ENCODE measurements at places on chromosomes 1 and 21. TPM values are rescaled to one million over a fixed set of nuclear protein-coding genes. Genes with fewer than 3 reads are reported as not detected.

The RIMKLA gene
- polyA plus RNA-seq = 0.67 TPM

The HES4 gene
- 38.1 TPM for polyA plus RNA-seq

The TSPEAR gene
- 0.08 TPM for polyA plus RNA-seq

DNA sequence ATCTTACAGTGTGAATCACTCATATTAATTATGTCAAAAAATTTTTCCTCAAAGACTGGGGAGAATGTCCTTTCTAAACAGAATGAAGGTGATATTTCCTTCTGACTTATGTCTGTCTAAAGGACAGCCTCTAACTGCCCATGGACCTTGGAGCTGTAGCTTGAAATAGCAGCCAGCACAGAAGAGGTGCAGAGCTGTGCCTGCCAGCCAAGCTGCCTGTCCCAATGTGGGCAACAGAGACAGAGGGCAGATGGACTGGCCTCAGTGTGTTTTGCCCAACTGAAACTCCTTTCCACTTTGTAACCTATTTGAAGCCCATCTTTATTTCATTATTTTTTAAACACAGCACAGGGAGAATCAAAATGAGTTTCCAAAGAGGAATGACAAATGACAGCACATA is 97.6 kb upstream of the DYNLT5 start:
- DNase-seq = no peak

DNA sequence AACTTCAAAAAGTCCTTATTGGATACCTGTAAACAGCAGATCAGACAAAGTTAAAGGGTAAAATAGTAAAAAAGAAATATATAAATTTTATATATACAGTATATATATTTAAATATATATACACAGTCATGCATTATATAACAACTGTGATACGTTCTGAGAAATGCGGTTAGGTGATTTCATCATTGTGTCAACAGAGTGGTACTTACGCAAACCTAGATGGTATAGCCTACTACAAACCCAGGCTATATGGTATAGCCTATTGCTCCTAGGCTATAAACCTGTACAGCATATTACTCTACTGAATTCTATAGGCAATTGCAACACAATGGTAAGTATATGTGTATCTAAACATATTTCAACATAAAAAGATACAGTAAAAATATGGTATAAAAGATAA is 222.7 kb downstream of the NUF2 start:
- DNase-seq = no peak

DNA sequence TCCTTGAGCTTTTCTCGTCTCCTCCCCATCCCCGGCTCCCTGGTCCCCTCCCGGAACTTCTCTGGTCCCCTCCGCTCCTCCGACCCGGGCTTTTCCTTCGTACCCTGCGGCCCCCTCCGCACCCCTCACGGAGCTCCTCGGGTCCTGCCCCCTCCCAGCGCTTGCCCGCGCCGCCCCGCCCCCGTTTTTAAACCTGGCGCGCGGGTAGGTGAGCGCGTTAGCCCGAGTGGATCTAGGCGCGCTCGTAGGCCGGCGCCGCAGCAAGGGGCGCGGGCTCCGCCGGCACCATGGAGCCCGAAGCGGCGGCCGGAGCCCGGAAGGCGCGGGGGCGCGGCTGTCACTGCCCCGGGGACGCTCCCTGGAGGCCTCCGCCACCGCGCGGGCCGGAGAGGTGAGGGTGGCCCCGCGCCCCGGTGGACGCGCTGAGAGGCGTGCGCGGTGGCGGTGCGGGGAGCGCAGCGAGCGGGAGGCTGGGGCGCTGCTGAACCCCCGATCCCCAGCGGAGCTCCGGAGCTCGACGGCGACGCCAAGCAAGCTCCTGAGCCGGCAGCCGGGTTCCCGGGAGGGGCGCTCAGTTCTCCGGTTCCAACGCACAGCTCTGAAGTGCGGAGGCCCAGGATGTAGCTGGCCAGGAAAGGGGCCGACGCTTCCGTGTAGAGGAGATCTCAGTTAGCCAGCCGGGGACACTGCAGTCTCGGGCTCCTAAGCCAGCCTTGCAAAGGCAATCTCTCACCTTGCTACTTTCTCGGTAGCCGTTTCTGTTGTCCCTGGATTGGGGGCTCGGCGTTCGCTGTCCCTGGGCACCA is at the start of gene RIPPLY3:
RIPPLY3 (plus strand) TSS at position 217 of the 806 bp plus-strand sequence; CDS start at position 288, 71 bp downstream.
- DNase-seq = no peak

DNA sequence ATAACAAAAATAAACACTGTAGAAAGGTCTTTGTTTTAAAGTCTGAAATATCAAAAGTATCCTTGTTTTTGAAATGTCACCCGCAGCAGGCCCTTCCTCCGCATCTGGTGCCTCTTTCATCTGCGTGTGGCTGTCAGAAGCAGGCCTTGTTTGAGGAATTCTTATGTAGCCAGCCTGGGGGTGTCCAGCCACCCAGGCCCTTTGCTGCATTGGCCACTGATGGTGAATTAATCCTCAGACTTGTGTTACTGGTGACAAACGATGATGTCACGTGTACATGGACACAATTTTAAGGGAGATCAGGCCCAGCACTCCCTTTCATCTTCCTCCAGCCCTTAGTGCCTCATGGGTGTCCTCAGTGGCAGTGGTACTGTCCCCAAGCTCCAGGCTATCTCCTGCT is 208.0 kb upstream of the GALNT2 start:
- DNase-seq = no peak

GRCh38 chr21:29443411-29444010 is 144.8 kb downstream of the BACH1 start:
- DNase-seq = no peak

- no peak for DNase-seq
These were observed 24.4 kb downstream of the RCAN1 start for GRCh38 chr21:34590520-34590919.

DNA sequence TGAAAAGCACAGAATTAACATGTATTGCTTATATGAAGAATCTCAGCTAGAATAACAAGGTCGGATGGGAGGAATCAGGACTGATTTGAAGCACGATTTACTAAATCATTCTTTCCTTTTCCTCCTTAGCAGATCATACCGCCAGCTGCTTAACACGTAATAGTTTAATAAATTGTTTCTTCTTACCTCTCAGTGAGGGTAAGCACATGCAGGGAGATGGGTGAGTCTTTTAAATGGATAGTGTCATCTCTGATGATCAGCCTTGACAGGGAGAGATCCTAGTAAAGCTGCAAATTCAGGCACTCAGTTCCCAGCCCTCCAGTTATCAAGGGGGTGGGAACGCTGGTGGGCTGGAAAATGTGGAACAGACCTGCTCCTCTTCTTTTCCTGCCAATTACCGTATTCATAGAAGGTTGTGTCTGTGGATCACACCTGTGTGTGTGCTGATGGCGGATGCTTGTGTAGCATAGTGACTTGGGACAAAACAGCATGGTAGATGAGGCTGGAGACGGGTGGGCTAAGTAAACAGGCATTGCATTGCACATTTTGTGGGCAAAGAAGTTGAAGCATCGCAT is 30.7 kb downstream of the NTPCR start:
- no peak for DNase-seq

DNA sequence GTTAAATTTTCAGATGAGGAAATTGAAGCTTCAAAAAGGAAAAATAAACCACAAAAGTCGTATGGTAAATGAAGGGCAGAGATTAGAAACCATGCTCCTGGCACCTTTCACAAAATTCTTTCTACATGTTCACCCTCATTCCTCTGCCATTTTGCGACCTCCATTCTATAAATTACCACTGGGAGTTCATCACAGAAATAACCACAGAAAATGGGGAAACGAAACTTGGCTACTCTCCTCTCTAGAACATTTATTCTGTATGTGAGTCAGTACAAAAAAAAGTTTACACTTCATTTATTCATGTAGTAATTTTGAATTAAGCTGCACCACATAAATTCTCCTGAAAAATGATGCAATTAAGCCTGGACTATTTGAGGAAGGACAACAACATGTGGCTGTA is 320.9 kb upstream of the C1orf87 start:
- no peak for DNase-seq

GRCh38 chr1:160830321-160831153 is 32.1 kb downstream of the CD244 start:
- peak; percentile 14 for DNase-seq

The GBP6 gene
- polyA plus RNA-seq = not detected

The BEST4 gene
- polyA plus RNA-seq = 0.72 TPM

- no peak for DNase-seq
These were observed 9.8 kb downstream of the RGS8 start for GRCh38 chr1:182674346-182675246.

GRCh38 chr1:10662090-10662688 is 134.3 kb downstream of the CASZ1 start:
- no peak for DNase-seq

GRCh38 chr1:152110860-152111514 is 4.3 kb downstream of the TCHH start:
- DNase-seq = no peak

The SLC44A3 gene
- polyA plus RNA-seq = 75.9 TPM

- DNase-seq = peak; percentile 78
These were observed 1.3 kb downstream of the ABCG1 start for GRCh38 chr21:42220138-42220701.

DNA sequence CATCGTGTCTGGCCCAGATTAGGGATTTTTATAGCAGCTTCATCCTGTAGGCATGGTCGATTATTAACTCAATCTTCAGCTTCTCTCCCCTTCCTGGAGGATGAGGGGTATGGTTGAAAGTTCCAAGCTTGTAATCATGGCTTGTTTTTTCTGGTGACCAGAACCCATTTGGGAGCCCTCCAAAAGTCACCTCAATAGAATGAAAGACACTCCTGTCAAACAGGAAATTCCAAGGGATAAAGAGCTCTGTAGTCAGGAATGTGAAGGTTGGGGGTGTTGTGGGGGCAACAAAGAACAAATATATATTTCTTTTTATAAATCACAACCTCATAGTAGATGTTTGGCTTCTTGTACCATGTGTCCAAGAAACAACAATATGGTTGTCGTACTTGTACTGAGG is 212.7 kb upstream of the ESRRG start:
- DNase-seq = no peak

GRCh38 chr1:91622616-91623015 is 122.0 kb downstream of the CDC7 start:
- no peak for DNase-seq

- DNase-seq = no peak
These were observed 186.0 kb downstream of the LEPR start for GRCh38 chr1:65606426-65606825.

The LCE3E gene
- not detected for polyA plus RNA-seq

- DNase-seq = no peak
These were observed 7.0 kb upstream of the CDCP2 start for GRCh38 chr1:54159733-54160316.

The LMX1A gene
- polyA plus RNA-seq = not detected

GRCh38 chr1:211332830-211333229 is 6.2 kb downstream of the TRAF5 start:
- no peak for DNase-seq

The OR2T33 gene
- polyA plus RNA-seq = not detected

GRCh38 chr1:35807614-35808449 is at the start of gene AGO4:
AGO4 (plus strand) TSS chr1:35808016; CDS start chr1:35808417, 401 bp downstream.
- peak; percentile 40 for DNase-seq

DNA sequence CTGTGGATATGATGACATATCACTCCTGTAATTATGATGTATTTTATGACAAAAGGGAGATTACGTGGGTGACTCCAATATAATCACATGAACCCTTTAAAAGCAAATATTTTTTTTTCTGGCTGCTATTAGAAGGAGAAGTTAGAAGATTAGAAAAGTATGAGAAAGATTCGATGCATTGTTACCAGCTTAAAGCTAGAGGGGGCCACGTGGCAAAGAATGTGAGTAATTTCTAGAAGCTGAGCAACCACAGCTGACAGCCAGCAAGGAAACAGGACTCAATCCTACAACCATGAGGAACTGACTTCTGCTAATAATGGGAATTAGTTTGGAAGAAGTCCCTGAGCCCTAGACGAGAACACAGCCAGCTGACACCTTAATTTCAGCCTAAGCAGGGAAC is 56.3 kb upstream of the C1orf87 start:
- no peak for DNase-seq

GRCh38 chr1:116836099-116836498 is 73.6 kb upstream of the PTGFRN start:
- no peak for DNase-seq

DNA sequence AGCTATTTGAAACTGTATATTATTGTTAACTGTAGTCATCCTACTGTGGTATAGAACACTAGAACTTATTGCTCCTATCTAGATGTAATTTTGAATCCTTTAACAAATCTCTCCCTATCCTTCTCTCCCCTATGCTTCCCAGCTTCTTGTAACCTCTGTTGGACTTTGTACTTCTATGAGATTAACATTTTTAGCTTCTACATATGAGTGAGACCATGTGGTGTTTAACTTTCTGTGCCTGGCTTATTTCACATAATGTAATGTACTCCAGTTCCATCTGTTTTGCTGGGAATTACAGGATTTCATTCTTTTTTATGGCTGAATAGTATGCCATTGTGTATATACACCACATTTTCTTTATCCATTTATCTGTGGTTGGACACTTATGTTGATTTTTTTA is 64.5 kb upstream of the KIAA1614 start:
- DNase-seq = no peak

The SEMA4A gene
- polyA plus RNA-seq = 23.1 TPM

DNA sequence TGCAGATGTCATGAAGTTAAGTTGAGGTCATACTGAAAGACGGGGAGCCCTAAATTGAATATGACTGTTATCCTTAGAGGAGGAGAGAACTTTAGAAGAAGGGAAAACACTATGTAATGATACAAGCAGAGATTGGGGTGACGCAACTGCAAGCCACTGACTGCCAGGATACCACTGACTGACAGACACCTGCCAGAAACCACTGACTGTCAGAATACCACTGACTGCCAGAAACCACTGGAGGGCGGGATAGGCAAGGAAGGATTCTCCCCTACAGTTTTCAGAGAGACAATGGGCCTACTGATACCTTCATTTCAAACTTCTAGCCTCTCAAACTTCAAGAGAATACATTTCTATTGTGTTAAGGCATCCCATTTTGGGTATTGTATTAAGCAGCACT is 388.7 kb downstream of the USH2A start:
- no peak for DNase-seq

The FOXJ3 gene
- 48.5 TPM for polyA plus RNA-seq

GRCh38 chr21:45404730-45405270 is at the start of gene COL18A1:
COL18A1 (plus strand) TSS chr21:45405165; CDS start chr21:45405231, 66 bp downstream.
- DNase-seq = no peak

The ANGPTL7 gene
- polyA plus RNA-seq = 1.2 TPM

GRCh38 chr1:27238032-27238431 is 3.6 kb downstream of the WDTC1 start:
- DNase-seq = no peak
